ENCODE measurements at places on chromosomes 6 and 20. TPM values are rescaled to one million over a fixed set of nuclear protein-coding genes. Genes with fewer than 3 reads are reported as not detected.

GRCh38 chr6:25902071-25902470 is 28.0 kb upstream of the SLC17A3 start:
- no peaks in the 10 kb centered on the region for H3K4me1 ChIP-seq
- H3K36me3 ChIP-seq: no peaks in the 10 kb centered on the region
- H3K4me3 ChIP-seq: no peak overlapping the region
- H3K27ac ChIP-seq: no peak overlapping the region

- no peak for DNase-seq
- no peaks in the 10 kb centered on the region for H3K4me1 ChIP-seq
- no peaks in the 10 kb centered on the region for H3K27me3 ChIP-seq
- no peak overlapping the region for H3K27ac ChIP-seq
These were observed 201.0 kb downstream of the PRL start for GRCh38 chr6:22095836-22096235.

DNA sequence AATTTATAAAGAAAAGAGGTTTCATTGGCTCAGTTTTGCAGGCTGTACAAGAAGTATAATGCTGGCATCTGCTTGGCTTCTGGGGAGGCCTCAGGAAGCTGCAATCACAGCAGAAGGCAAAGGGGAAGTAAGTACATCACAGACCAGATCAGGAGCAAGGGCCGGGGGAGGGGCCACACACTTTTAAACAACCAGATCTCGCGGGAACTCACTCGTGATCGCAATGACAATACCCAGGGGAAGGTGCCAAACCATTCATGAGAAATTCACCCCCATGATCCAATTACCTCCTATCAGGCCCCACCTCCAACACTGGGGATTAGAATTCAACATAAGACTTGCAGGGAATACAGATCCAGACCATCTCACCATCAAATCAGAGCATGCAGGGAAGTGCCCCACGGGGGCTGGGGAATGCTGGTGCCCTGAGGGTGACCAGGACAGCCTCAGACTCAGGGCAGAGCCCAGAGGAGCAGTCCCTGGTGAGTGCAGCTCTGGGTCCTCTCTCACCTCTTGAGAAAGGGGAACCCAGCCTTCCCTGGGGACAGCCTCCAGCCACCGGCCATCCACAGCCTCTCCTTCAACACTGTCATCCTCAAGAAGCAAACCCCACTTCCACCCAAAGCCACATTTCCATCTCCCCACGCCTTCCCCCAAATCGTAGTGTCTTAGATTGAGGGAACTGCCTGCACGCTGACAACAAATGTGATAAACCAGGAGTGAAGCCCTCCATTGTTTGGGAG is 80.7 kb downstream of the ANKRD60 start:
- H3K4me3 ChIP-seq: no peak overlapping the region
- no peak overlapping the region for H3K27ac ChIP-seq
- no peak for DNase-seq
- H3K36me3 ChIP-seq: no peaks in the 10 kb centered on the region

DNA sequence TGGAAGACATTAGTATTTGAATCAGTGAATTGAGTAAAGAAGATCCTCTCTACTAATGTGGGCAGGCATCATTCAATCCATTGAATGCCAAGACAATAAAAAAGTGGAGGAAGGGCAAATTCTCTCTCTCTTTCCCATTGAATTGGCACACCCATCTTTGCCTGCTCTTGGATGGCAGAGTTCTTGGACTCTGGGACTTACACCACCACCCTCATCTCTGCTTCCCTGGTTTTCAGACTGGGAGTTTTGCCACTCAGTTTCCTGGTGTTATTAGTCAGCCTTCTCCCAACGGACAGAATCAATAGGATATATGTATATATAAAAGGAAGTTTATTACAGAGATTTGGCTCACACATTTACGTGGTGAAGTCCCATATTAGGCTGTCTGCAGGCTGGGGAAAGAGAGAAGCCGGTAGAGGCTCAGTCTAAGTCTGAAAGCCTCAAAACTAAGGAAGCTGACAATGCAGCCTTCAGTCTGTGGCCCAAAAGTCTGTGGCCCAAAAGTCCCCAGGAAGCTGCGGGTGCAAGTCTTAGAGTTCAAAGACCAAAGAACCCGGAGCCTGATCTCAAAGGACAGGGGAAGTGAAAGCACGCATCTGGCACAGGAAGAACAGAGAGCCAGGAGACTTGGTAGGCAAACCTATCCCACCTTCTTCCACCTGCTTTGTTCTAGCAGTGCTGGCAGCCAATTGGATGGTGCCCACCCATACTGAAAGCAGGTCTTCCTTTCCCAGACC is 64.4 kb downstream of the SMPDL3A start:
- DNase-seq: no peak
- no peak overlapping the region for H3K4me3 ChIP-seq
- H3K27me3 ChIP-seq: no peaks in the 10 kb centered on the region
- no peak overlapping the region for H3K27ac ChIP-seq

GRCh38 chr20:64092258-64093012 is 8.2 kb upstream of the LKAAEAR1 start:
- H3K36me3 ChIP-seq: no peaks in the 10 kb centered on the region
- no peak overlapping the region for H3K4me3 ChIP-seq
- H3K27ac ChIP-seq: no peak overlapping the region
- 0 out of 2 replicates have a peak, but pooled peaks cover 2% of the 10 kb centered on the region for H3K27me3 ChIP-seq
- peaks cover 7% of the 10 kb centered on the region for H3K4me1 ChIP-seq
- DNase-seq: no peak

DNA sequence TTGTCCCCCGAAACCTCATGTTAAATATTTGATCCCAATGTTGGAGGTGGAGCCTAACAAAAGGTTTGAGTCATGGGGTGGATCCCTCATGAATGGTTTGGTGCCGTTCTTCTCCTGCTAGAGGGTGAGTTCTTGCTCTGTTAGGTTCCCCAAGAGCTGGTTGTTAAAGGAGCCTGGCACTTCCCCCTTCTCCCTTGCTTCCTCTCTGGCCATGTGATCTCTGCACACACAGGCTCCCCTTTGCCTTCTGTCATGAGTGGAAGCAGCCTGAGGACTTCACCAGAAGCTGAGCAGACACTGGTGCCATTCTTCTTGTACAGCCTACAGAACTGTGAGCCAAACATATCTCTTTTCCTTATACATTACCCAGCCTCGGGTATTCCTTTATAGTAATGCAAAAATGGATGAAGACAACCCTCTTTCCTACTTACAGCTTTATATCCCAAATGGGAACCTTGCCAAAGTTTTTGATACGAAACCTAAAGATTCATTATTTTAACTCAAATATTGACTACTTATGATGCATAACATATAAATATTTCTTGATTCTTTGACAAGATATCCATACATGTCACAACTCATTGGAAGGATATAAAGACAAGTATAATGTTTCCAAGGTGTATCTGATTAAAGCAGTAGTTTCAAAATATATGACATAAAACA is 61.0 kb downstream of the RNF182 start:
- no peaks in the 10 kb centered on the region for H3K36me3 ChIP-seq
- no peaks in the 10 kb centered on the region for H3K27me3 ChIP-seq
- H3K4me3 ChIP-seq: no peak overlapping the region
- H3K27ac ChIP-seq: no peak overlapping the region
- no peak for DNase-seq
- no peaks in the 10 kb centered on the region for H3K4me1 ChIP-seq

GRCh38 chr6:88586371-88587149 is 376.9 kb downstream of the RNGTT start:
- DNase-seq: no peak
- no peaks in the 10 kb centered on the region for H3K36me3 ChIP-seq
- H3K4me1 ChIP-seq: peaks cover 9% of the 10 kb centered on the region
- no peaks in the 10 kb centered on the region for H3K27me3 ChIP-seq

- no peak overlapping the region for H3K4me3 ChIP-seq
- H3K27ac ChIP-seq: no peak overlapping the region
- no peaks in the 10 kb centered on the region for H3K4me1 ChIP-seq
- H3K36me3 ChIP-seq: no peaks in the 10 kb centered on the region
- DNase-seq: no peak
These were observed 49.3 kb downstream of the PCSK2 start for GRCh38 chr20:17276101-17276500.

- no peaks in the 10 kb centered on the region for H3K27me3 ChIP-seq
- no peak for DNase-seq
- no peaks in the 10 kb centered on the region for H3K36me3 ChIP-seq
These were observed 39.2 kb downstream of the PREX1 start for GRCh38 chr20:48788486-48789072.

GRCh38 chr6:141439513-141439912 is 693.2 kb upstream of the GJE1 start:
- H3K4me1 ChIP-seq: no peaks in the 10 kb centered on the region
- no peaks in the 10 kb centered on the region for H3K36me3 ChIP-seq
- no peak for DNase-seq
- no peak overlapping the region for H3K27ac ChIP-seq

- no peaks in the 10 kb centered on the region for H3K4me1 ChIP-seq
- no peak for DNase-seq
- no peaks in the 10 kb centered on the region for H3K36me3 ChIP-seq
These were observed 39.0 kb upstream of the PLN start for GRCh38 chr6:118509009-118509617.

DNA sequence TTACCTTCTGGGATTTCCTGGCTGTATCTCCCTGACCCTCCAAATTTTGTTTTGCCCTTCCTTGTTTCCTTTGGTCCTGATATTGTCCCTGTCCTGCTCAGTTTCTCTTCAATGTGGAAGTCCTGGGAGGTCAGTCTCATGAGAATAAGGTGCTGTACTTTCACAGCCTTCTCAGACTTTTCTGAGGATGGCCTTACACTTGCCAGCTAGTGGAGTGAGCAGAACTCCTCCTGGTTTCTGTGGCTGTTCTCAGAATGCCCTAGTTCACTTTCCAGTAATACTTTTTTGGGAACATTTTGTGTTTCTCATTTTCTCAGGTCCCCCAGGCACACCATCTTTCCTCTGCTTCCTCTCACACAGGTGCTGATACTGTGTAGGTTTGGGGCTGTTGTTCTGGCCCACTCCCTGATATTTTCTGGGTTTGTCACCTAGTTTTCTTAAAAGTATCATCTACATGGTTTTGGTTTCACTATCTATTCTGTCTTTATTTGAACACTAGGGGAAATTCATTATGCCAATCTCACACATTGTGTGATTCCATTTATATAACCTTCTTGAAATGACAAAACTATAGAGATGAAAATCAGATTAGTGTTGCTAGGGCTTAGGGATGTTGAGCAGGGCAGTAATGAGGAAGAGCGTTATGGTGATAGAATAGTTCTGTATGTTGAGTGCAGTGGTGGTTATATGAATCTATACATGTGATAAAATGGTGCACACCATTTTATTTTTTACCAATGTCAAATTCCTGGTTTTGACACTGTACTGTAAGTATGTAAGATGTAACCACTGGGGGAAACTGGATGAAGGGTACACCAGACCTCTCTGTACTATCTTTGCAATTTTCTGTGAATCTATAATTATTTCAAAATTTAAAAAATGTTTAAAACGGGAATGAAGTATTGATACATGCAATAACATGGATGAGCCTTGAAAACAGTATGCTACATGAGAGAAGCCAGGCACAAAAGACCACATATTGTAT is 27.2 kb upstream of the BRPF3 start:
- H3K4me3 ChIP-seq: no peak overlapping the region
- H3K36me3 ChIP-seq: no peaks in the 10 kb centered on the region
- H3K4me1 ChIP-seq: no peaks in the 10 kb centered on the region
- H3K27ac ChIP-seq: no peak overlapping the region
- H3K27me3 ChIP-seq: no peaks in the 10 kb centered on the region
- DNase-seq: no peak

DNA sequence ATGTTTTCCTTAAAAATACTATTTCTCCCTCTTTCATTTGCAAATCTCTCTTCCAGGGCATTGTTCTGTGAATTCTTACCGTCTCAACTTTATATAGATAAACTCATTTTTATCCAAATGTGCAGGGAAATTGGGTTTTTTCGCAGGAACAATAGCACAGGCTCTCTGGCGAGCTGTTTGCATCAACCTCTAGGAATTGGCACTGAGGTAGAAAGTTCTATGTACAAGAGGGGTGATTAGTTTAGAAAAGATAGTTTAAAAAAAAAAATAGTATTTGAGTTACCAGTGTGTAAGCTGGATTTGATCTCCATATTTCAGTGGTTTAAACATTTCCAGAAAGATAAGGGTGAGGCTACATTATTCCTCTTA is 129.7 kb upstream of the BTN3A2 start:
- H3K4me3 ChIP-seq: peak overlapping the region; percentile 86
- DNase-seq: no peak
- H3K27ac ChIP-seq: peak overlapping the region; percentile 93
- H3K27me3 ChIP-seq: no peaks in the 10 kb centered on the region

GRCh38 chr6:156807795-156808194 is 30.6 kb downstream of the ARID1B start:
- peaks cover 8% of the 10 kb centered on the region for H3K4me1 ChIP-seq
- no peak overlapping the region for H3K4me3 ChIP-seq
- no peaks in the 10 kb centered on the region for H3K27me3 ChIP-seq
- H3K36me3 ChIP-seq: no peaks in the 10 kb centered on the region
- H3K27ac ChIP-seq: no peak overlapping the region

DNA sequence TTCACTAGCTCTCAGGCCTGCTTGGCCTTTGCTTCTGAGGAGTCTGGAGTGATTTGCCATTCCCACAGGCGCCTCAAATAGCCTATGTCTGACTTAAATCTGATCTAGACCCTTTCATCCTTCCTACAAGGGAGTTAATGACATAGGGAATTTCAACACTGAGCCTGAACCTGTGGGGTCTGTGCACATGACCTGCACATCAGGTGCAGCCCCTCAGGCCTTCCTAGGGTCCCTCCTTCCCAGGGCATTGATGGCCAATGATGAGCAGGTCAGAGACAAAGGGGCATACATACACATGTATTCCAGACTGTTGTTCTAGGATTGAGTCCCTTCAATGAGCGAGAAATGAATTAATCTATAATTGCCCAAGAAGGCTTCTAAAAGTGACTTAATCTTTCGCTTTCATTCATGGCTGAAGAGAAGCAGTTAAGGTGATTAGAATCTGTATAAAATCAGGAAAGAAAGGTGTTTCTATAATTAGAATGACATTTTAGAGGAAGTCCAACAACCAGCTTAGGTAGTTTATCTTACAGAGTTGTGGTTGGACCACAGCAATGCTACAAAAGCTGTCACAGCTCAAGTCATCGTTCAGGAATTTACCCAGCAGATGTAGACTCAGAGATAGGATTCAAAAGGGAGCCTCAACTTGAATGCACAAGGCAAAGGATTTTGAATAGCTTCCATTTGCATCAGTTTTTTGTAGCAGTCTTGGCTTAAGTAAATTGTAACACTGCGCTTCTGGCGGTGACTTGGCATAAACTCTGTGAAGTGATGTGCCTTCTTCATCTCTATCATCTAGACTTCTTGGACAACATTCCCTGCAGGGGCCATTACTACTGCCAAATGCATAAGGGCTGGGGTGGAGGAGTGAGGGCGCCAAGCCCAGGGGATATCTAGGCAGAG is 27.0 kb upstream of the TBC1D7 start:
- no peak overlapping the region for H3K4me3 ChIP-seq
- H3K36me3 ChIP-seq: no peaks in the 10 kb centered on the region
- no peak for DNase-seq

SLC2A10 gene
- 9.7 TPM for total RNA-seq

PSMB1 gene
- 237 TPM for total RNA-seq

TTLL9 gene
- total RNA-seq: not detected

GPR6 gene
- 0.37 TPM for total RNA-seq

CAPN11 gene
- 1.2 TPM for total RNA-seq

MAS1 gene
- total RNA-seq: not detected

PIGT gene
- total RNA-seq: 66.0 TPM

MCCD1 gene
- not detected for total RNA-seq

ENPP5 gene
- 7.8 TPM for total RNA-seq

IL17F gene
- total RNA-seq: not detected

C2 gene
- total RNA-seq: 0.26 TPM

CLVS2 gene
- total RNA-seq: 0.73 TPM

HLA-DOA gene
- 23.7 TPM for total RNA-seq

THBS2 gene
- total RNA-seq: 22.5 TPM

SCGN gene
- not detected for total RNA-seq
